Foreskin keratinocyte (primary cell): ENCODE measurements at places on chromosomes 4 and X.

- DNase-seq: no peak
These were observed at the start of gene APLN for GRCh38 chrX:129654652-129655546. TSS of gene APLN (minus strand) at chrX:129654956. CDS start at chrX:129654630, 326 bp downstream.

DNA sequence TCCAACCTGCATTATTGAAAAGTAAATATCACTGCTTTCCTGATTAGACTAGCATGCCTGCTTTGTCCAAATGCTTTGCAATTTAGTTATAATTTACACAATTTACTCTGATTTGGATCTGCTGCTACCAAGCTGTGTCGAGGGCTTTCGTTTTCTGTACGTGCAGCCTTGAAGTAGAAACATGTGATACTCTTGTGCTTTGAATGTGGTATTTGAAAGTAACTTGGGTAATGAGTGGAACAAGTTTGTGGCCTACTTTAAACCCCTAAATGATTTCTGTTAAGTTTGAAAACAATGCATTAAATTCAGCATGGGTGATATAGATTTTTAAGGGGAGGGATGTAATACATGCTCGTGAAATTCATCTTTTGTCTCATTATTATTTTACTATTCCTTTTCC, 240.7 kb downstream of the IQCM start:
- DNase-seq: no peak

- no peak for DNase-seq
These were observed 108.2 kb upstream of the ADRA2C start for GRCh38 chr4:3657902-3658529.

DNA sequence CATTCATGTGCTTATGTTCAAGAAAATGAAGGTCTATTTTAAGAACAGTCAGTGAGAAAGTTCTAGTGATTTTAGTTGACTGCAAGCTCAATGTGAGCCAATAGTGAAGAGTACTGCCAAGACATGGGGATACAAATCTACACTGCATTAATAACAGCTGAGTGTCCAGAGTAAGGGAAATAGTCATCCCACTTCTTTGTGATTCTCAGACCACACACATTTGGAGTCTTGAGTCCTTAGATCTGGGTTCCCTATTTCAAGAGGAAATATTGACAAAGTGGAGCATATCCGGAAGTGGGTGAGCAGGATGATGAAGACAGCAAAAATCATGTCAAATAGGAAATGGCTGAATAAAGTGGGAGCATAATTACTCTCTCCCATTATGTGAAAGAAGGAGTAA, 171.1 kb downstream of the LARP7 start:
- DNase-seq: no peak

DNA sequence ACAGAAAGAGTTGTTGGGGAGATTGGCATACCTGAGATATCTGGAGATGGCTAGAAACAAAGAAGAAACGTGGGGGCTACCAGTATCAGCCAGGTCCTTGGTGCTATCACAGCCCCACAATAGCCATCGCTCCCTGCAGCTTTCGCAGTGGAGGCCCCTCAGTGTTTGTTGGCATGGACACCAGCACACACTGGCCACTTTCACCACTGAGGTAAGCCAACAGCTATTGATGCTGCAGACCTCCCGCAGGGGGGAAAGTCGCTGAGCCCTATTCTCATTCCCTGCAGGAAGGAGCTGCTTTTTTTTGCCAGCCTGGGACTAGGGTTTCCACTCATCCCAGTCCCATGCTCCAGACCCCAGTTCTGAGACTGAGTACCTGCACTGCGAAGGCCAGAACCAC, 879.2 kb upstream of the IGFBP7 start:
- DNase-seq: no peak

- DNase-seq: no peak
These were observed 56.4 kb downstream of the SLC2A9 start for GRCh38 chr4:9964879-9965278.

DNA sequence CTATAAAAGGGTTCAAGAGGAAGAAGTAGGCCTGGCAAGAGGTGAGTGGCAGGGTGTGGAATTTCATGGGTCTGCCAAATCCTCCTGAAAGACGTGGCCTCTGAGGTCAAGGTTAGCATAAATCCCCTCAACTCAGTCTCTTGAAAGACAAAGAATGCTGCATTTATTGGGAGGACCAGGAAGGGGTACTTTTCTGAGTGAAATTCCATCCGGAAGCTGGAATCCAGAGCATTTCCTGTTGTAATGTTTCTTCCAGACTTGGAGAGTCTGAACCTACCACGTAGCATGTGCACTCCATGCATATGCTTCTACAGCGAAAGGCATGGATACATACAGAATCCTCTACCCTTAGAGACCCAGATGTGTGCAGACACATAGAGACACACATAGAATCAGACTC, 13.4 kb upstream of the FGD1 start:
- DNase-seq: no peak

DNA sequence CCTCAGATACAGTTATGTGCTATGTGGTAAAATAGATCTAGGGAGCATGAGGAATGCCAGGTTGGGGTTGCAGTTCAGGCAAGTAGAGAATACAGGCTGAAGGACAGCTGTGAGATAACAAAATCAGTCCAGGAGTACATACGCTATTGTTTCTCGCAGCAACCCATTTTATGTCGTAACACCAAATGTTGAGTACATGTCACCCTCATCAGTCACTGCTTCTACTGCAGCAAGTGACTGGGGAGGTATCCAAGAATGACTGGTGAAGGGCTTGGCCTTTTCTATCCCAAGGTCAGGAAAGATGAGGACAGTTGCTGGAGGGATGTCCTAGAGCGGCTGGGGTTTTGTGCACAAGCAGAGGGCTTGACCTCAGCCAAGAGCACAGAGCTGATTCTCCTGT, 172.1 kb downstream of the CBR4 start:
- DNase-seq: no peak

- no peak for DNase-seq
These were observed 1.4 kb downstream of the RPS6KA3 start for GRCh38 chrX:20265221-20265725.

DNA sequence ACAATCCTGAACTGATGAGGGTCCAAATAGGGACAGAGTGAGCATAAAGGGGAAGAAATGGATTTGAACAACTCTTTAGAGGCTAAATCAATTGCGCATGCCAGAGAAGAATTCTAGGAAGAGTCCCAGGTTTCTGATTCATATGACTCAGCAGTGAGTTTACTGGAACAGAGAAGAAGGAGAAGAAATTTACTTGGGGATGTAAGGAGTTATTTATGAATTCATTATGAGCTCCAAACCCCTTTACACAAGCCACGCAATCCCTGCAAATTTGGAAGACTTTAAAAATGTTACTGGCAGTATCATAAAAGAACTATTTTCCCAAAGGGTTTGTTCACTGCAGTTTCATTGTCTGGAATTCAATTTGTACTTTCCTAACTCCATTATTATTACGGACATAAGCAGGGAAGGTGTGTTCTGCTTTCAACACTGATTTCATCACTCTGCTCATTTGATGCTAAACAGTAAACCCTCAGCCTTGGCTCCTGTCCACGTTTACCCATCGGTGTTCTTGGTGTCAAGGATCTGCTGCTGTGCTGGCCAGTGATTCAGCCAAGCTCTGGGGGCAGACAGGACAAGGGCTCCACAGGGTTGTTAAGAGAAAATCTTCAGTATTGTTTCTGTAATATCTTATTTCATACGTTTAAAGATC, 273.7 kb downstream of the HNRNPD start:
- no peak for DNase-seq

DNA sequence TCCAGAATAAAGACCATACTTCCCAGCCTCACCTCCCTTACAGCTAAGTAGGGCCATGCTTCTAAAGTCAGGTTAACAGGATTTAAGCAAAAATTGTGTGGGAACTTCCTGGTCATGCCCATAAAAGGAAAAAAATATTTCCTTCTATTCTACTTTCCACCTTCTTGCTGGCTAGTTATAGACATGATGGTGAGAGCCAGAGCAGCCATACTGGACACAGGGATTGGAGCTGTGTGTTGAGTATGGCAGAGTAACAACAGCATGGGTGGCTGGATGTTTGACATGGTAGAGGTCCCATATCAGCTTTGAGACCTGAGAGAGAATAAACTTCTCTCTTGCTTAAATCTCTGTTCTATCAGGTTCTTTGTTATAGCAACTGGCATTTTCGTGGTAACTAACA, 15.1 kb upstream of the CBR4 start:
- peak; percentile 10 for DNase-seq

DNA sequence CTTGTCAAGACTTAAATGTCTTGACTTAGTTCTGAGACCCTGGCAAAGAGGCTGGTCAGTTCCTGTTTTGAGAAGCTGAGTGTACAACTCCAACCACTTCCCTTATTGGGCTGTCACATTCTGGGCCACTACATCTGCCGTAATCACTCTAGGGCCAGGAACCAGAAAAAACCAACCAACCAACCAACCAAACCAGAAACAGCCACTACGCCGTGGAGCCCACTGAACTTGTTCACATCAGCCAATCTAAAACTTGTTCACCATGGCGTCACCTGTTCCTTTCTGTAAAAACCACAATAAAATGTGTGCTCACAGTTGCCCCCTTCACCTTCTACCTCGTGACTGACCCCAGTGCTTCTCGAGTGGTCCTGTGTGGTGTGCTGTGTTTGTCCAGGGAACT, 107.3 kb downstream of the JADE1 start:
- DNase-seq: no peak

DNA sequence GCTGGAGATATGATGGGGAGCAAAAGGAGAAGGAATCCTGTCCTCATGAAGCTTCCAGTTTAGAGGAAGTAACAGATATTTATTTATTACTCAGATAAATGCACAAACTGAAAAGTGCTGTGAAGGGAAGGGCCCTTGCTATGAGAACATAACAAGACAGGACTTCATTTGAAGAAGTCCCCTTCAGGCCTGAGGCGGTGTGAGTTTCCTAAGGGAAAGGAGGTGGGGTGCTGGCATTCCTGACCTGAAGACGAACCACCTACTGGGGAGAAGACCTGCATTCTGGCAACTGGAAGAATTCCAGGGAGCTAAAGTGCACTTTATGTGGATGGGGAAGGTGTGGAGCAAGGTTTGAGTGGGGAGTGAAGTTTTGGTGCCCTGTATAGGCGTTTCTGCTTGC, 15.9 kb upstream of the SPARCL1 start:
- no peak for DNase-seq
